ENCODE measurements at places on chromosomes 12 and 14.

GRCh38 chr12:102848832-102849231 is 68.2 kb downstream of the PAH start:
- no peak for DNase-seq

- no peak for DNase-seq
Observed at GRCh38 chr14:93765155-93765554, 23.1 kb downstream of the PRIMA1 start.

DNA sequence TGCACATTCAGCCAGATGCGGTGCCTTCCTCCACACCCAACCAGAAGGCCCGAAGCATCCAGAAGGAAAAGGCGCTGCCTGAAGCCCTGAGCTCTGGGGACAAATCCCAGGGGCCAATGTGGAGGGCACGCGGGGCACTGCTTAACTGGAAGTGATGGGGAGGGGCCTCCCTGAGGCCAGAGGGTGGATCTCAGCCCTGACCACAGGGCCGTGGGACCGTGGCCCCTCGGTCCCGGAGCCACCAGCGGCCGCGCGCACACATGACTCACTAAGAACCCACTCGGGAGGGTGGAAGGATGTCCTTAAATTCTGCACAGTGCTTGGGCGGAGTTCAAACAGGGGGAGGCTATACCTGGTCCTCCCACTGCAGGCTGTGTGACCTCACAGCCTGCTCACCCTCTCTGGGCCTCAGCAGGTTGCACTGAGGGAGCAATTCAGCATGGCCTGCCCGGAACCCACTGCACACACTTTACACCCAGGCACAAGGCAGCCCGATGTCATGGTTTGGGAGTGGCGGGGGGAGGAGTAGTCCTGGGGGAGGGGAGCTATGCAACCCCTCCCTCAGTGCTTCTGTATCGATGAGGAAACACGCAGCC is 89.5 kb downstream of the RFLNA start:
- DNase-seq, result no peak

- no peak for DNase-seq
Observed at GRCh38 chr12:51620448-51620847, 29.4 kb downstream of the SCN8A start.

DNA sequence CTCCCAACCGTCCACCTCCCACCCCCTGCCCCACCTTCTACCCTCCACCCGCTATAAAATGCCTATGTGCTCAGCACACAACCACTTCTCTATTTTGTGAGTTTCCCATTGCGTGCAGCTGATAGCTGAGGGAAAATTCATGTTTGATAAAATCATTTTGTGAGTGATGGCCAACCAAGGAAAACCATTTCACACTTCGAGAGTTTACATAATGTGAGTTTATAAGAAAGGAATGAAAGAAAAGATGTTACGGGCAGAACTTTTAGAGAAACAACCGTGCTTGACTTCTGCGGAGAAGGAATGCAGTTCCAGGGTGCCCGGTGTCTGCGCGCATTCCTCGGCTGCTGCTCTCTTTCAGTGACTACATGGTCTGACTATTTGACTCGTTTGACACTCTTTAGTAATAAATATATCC is 140.9 kb downstream of the EFCAB11 start:
- no peak for DNase-seq

GRCh38 chr12:122721057-122721545 is 4.5 kb upstream of the HCAR3 start:
- no peak for DNase-seq
